ENCODE measurements at places on chromosomes 1 and 21.

DNA sequence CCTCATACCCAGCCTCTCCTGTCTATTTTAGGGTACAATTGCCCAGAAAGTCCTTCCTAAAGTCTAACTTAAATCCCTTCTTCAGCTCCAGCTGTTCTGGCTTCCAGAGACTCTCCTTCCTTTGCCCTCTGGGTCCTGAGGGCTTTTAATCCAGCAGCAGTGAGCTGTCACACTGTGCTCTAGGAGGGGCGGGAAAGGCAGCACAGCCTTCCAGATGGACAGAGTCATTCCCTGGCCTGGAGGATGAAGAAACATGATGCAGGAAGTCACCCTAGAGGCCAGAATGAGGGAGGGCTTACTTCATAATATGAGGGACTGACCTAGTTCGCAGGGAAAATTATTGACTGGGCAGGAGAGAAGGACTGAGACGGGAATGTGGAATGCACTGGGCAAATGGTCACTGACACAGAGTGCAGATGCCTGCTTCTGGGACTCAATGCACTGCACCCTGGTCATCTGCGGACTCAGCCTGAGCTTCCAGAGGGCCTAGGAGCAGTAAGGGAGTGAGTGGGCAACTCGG, 1.3 kb downstream of the SH2D2A start:
- DNase-seq: no peak

DNA sequence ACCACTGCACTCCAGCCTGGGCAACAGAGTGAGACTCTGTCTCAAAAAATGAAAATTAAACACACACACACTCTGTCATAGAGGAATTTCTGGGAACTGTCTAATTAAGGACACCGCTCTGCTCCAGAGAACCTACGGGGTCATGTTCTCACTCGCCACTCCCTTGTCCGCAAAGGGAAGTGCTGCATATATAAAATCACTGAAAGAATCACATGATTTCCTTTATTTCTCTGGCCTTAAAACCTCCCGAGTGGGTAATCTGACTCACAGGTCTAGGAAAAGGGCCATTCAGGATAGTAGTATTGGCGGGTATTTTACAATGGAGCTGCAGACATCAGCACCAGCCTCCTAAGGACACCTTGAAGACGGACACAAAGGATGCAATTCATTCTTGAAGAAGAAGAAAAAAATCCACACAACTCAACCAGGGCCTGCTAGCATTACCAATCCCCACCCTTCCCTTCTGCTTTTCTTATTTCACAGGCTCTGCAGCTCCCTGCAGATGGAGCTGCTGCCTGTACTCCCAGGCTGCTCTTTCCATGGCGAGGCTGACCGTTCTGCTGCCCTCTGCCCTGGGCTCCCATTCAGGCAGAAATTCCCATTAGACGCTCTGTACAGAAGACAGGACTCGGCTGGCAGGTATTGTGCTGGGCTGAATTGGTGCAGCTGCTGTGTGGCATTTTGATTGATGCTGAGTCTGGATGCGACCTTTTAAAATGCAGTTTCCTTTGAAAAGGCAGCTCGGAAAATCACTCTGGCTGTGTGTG, 53.3 kb upstream of the FAM89A start:
- no peak for DNase-seq

DNA sequence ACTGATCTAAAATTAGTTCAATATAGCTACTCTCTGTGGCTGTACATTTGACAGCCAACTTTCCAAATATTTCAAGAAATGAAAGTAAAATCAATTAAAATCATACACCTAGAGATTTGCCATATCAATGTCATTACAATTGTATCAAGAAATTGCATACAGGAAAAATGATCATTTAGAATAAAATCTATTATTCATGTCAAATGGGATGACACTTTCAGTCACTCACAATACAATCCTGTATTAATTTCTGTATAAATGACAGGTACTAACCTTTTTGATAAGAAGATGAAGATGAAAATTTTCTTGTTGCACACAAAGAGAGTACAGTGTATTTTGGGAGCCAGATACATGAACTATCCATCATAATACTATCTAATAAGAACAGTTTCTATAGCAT, 1588.9 kb upstream of the PRMT6 start:
- no peak for DNase-seq

DNA sequence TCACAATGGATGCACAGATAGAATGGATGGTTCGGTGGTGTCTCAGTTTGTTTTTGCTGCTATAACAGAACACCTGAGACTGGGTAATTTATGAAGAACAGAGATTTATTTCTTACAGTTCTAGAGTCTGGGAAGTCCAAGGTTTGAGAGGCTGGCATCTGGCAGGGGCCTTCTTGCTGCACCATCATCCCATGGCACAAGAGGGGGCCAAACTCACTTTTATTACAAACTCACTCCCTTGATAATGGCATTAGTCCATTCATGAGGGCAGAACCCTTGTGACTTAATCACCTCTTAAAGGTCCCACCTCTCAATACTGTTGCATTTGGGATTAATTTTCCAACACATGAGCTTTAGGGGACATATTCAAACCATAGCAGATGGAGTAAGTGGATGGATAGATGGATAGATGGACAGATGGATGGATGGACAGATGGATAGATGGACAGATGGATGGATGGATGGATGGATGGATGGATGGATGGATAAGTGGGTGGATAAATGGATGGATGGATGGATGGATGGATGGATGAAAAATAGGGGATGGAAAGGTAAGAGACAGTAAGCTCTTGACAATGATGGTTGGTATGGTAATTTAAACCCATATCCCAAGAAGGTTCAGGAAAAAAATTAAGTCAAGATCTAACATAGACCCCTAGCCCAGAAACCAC, 16.5 kb downstream of the CAMK2N1 start:
- DNase-seq: no peak

DNA sequence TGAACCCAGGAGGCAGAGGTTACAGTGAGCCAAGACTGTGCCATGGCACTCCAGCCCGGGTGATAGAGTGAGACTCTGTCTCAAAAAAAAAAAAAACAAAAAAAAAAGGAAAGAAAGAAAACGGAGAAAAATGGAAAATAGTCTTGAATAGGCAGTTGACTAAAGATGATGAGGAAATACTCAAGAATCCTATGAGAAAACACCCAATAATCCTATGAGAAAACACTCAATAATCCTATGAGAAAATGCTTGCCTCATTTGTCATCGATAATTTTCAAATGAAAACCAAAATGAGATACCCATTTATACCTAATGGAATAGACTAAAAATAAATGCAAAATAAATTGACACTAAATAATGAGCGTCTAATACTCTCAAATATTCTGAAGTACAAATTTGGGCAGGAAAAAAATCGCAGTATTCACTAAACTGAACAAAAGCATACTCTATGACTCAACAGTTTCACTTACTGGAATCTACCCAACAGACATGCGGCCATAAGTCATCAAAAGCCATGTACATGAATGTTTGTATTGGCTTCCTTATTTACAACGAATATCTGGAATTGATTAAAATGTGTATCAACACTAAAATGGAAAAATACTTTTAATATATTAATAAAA, 733.9 kb upstream of the CHRM3 start:
- no peak for DNase-seq

- no peak for DNase-seq
These were observed 167.9 kb upstream of the IRF2BP2 start for GRCh38 chr1:234777856-234778220.

DNA sequence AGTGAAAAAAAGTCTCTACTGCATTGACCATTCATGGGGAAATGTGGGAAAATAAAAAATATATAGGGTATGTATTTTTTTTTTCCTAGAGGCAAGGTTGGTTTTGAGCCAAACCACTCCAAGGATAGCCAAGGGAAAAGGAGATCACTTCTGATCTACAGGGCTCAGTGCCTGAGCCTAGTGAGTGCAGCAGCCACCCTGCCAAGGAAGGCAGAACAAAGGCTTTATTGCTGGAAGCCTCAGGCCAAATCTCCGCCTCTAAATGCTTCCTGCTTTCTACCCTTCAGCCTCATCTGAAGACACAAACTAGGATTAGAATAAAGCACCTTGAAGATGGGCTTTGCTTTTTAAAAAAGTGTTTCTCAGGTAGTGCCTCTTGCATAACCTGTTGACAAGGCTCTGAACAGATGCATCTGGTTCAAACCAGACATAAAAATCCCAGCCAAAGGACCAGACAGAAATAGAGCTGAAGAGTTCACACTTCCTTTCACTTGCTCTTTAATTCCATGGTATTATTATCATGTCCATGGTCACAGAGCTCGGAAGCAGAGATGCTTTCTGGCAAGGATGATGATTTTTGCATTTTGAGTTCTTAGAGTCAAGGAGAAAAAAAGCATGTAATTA, 10.5 kb downstream of the C1orf115 start:
- DNase-seq: no peak

- no peak for DNase-seq
These were observed 2.9 kb upstream of the PLA2G2F start for GRCh38 chr1:20136249-20136648.

- DNase-seq: no peak
These were observed 12.2 kb downstream of the TXNIP start for GRCh38 chr1:145983960-145984830.

DNA sequence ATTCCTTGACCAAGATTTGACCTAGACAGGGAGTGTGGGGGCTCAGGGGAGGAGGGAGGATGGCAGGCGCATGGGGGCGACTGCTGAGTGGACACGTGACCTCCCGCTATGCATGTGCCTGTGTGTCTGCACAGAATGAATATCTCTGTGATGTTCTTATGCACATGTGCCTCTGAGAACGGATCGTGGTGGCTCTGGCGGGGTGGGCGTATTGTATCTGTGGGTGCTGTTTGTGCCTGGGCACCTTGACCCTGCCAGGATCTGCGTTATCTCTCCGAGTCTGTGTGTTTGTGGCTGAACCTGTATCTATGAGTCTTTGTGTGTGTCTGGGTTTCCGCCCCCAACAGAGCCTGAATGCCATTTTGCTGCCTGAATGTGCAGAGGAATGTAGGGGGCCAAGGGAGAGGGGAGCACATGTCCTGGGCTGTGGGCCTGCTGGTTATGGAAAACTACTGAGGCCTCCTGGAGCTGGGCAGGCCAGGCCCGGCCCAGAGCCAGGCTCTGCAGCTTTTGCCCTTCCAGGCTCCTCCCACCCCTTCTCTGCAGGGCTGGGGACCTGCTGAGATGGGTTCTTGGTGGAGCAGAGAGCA, 102.5 kb downstream of the EBNA1BP2 start:
- no peak for DNase-seq

GRCh38 chr1:89552471-89553081, 27.9 kb downstream of the LRRC8B start:
- no peak for DNase-seq

- no peak for DNase-seq
These were observed 119.8 kb downstream of the PLA2G4A start for GRCh38 chr1:186948535-186948934.

- no peak for DNase-seq
These were observed 31.6 kb upstream of the CACNA1E start for GRCh38 chr1:181451661-181452230.
